ENCODE measurements at places on chromosomes 6 and 20.

GRCh38 chr20:41748051-41748450, 129.9 kb upstream of the CHD6 start:
- DNase-seq, result no peak

DNA sequence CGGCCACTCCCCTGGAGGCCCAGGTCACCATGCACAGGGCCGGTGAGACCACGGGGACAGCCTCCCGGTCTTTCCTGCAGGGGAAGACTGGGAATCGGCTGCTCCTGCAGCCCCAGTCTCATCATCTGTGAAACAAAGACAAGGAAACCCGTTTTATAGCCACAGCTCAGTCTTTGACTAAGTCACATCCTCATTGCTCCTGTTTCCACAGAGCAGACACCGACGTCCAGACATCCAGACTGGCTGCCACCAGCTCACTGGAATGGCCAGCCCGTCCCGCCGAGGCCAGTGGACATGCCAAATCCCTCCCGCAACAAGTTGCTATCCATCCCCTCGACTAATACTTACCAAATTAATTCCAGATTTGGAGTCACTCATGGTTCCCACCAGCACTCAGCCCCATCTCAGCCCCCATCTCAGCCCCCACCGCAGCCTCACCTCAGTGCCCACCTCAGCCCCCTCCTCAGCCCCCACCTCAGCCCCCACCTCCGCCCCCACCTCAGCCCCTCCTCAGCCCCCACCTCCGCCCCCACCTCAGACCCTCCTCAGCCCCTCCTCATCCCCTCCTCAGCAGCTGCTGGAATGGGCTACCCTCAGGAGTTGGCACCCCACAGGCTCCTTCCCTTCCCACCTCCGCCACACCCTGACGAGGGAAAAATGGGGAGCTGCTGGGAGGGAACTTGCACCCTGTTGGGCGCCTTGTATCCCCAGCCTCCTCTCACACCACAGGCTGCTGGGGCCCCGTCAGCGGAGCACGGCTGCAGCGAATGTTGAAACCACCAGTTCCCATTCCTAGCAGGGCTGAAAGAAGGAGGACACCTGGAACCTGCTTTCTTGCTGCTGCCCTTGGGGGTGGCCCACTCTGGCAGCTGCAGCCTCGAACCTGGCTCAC, 48.7 kb downstream of the YTHDF1 start:
- DNase-seq, result no peak

GRCh38 chr6:87968435-87969278, 79.0 kb upstream of the SPACA1 start:
- no peak for DNase-seq

GRCh38 chr6:124937645-124938044, 24.6 kb upstream of the RNF217 start:
- no peak for DNase-seq

DNA sequence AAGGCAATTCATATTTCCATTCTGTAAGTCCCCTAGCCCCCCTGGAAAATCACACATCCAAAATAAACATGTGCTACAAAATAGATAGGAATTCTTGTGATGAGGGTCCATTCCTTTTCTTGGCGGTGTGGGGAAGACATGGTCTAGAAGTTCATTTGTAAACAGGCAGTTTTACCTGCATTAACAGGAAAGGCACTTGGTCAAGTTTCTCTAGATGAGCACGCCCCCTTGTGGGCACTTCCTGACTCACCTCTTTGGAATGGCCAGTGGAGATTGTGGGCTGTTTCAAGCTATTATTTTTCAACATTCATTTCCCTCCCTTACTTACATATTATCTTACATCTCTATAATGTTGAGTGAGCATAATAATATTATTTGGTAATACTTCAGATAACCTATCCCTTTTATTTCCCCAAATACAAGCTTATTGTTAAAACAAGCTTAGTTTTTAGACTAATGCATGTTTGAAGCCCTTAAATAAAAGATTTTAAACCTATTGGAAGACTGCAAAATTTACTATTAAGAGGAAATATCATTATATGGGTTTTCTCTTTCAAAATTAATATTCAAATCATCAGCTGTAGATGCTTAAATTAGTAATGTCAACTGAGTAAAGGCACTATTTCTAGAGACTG, 92.1 kb downstream of the TASP1 start:
- peak; percentile 2 for DNase-seq

DNA sequence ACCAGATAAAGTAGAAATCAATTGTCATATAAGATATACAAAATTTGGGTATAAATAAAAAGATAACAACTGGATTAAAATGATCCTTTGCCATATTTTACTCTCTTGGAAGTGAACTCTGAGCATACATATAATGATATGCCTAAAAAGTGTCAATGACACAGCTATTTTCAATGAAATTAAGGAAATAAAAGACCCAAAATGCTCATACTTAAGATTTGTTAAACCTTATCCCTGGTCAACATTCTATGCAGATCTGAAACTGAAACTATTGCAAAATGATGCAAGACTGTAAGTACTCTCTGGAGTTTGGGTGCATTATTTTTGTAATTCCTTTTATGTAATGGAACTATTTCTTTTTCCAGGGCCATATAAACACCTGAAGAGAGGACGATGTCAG, 119.0 kb upstream of the SGK1 start:
- no peak for DNase-seq

- DNase-seq, result no peak
Measured at GRCh38 chr6:149454346-149454848, 30.4 kb downstream of the ZC3H12D start.

GRCh38 chr6:100491952-100492670, 27.4 kb upstream of the SIM1 start:
- DNase-seq, result no peak

DNA sequence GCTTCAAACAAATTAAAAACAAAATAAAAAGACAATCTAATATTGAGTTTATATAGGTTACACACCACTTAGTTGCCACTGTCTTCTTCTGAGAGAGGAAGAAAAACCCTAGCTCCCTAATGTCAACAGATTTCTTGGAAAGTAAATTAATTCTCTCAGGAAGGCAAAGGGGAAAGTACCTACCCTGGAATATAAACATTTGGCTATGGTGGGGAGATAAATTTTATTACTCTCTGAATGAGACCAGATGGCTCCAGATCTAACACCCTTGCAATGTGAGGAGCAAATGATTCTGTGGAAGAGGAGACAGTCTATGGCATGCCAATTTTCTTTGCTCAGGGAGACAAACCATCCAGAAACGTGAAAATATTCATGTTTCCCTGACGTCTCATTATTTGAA, 4.3 kb upstream of the IL20RA start:
- DNase-seq, result no peak

DNA sequence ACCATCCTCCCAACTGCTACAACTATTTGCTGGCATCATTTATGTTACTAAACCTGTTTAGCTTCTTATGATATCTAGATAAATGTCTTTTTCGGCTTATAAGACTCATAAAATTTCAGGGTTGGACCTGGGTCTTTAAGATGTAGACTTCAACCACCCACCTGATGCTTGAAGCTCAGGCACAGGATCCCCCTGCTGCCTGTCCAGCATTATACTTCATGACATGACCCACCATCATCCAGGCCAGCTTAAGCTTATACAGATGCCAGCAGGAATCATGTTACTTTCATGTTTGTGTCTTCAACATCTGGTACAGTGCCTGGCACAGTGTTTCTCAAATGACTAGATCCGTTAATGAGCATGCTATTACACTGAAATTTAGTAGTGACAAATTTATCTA, 47.4 kb downstream of the SLC17A5 start:
- no peak for DNase-seq

DNA sequence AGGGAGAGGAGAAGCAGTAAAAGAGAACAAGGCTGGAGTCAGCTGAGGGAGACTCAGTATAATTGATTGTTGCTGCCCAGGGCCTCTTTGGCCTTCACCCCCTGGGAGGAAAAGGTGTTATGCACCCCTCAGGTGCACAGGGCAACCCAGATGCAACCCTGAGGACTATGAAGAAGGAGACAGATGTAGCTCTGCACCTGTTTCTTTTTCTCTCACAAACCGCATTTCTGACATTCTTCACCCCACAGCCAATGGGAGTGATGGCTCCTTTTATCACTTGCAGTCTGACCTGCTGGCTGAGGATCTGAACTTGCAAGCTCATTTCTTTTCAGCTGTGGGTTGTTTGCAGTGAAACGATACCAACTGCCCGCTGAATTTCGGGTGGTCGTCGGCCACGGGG, 64.1 kb upstream of the F13A1 start:
- DNase-seq, result no peak

DNA sequence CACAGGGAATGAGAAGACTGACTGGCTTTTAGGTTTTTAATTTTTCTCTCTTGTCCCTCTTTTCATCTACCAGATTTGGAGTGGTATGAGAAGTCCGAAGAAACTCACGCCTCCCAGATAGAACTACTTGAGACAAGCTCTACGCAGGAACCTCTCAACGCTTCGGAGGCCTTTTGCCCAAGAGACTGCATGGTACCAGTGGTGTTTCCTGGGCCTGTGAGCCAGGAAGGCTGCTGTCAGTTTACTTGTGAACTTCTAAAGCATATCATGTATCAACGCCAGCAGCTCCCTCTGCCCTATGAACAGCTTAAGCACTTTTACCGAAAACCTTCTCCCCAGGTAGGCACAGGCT, 644 bp downstream of the MAD2L1BP start:
- no peak for DNase-seq

GRCh38 chr6:131135244-131136020, at the start of gene AKAP7:
Gene AKAP7, plus strand, starts transcription at chr6:131135467. Its CDS starts 297 bp downstream, at chr6:131135764.
- peak; percentile 62 for DNase-seq

DNA sequence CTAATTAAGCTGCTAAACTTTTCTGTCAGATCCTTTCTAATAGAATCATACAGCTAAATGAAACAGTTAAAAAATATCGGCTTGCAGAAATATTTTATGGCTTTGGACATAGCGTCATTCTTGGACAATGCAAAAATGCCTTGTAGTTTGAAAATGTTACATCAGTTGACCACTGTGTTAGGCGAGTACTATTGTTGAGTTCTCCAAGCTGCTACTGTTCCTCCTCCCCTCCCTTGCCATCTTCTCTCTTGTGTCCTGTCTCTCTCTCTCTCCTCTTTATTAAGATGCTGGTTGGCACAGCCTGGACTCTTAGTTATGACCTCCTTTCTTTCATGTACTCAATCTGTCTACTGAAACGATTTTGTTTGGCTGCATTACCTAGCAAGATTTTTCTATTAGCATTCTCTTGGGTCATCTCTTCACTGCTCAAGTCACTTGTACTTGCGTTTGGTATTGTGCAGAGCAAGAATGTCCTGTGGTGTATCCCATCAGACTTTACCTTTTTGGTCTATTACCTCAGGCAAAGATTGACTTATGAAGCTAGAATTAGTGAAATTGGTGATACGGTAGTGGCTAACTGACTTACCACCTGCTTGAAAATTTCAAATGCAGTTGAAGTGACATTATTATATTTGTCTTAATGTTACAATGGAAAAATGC, 127.9 kb downstream of the FARS2 start:
- no peak for DNase-seq

DNA sequence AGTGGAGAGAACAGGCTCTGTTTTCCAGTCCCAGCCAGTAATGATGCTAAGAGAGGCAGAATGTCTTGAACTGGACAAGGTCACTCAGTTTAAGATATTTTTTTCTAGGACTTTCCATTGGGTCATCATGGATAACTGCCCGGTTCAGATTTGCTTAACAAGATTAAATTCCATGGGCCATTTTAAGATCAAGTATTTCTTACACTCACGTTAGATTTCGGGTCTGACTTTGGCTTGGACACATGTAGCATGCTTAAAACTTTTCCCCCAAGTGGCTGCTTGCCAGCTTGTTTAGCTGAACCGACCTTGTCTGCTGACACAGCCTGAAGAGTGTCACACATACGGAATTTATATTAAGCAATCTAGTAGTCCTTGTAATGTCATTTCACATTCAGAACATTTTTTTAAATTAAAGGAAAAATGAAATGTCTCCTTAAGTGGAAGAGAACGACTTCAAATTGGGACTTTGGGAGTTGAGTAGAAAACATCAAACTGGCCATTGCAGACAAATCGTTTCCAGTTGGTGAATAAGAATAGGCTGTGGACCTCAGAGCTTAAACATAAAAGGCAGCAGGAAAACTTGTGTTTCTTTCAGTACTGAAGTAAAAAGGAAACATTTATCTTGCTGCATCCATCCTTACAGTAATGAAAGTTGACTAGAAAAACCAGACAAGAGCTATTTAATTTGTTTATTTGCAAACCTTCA, 29.0 kb downstream of the ARMC2 start:
- DNase-seq, result no peak

DNA sequence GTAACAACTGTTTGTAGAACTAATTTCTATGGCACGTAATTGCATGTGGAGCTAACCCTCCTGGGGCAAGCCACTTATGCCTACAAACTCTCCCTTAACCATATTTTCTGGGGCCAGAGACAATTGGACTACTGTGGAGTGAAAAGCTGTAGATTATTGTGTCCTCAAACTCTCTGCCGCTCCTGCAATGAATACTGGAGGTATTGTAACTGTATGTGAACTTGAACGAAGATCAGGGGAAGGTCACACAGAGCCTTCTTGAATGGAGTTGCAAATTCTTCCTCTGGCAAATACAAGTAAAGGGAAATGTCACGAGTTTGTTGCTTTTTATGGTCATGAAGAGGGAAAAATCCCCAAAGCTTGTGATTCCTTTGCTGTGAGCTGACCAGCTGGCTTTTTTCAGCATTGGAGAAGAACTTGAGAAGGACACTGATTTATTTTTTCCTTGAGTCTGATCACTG, 18.2 kb downstream of the AKAP12 start:
- no peak for DNase-seq

Data from GM12892 (cell line).